ENCODE measurements at places on chromosomes 1 and 21. TPM values are rescaled to one million over a fixed set of nuclear protein-coding genes. Genes with fewer than 3 reads are reported as not detected.

DNA sequence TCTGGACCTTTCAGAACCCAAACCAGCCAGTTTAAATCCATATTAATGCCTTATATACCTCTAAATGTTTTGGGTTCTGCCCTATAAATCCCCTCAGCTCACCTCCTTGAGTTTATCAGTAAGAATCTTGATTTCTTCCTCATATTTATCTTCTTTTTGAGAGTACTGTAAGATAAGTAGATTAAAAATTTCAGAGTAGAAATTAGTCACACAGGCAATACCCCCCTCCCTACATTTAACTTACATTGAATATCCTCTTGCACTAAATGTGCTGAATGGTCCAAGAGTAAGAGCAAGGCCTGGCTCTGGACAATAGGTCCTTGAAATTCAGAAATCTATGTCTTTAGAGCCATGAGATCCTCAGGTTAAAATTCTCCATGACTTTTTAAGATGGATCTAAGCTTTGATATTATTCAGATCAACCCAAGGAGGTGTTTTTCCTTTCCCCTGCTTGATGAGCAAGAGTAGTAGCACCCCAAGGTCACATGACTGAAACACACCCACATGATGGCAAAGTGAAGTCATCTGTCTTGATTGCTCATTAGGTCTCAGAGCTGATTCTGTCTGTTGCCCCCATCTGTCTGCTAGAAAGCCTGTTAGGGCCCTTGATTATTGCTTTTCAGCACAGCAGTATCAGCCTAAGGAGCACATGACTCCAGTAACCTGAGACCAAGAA is 15.8 kb upstream of the NUP210L start:
- no peak for DNase-seq

GRCh38 chr1:36851595-36851994 is 182.7 kb downstream of the GRIK3 start:
- no peak for DNase-seq

- DNase-seq: no peak
Observed at GRCh38 chr1:6695868-6696267, 5.7 kb downstream of the DNAJC11 start.

DNA sequence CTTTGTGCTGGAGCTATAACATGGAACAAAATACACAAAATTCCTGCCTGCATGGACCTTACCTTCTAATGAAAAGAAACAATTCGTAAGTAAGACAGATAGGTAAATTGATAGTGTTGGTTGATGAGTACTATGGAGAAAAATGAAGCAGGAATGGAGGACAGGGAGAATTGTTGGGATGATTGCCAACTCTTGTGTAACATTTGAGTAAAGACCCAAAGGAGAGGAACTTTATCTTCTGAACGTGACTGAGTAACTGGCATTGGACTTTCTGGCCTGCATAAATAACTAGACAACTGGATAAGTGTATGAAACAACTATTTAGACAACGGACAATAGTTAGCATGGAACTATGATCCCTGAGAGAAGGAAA is 6.8 kb upstream of the EFCAB14 start:
- no peak for DNase-seq

Gene OR6N1
- not detected for polyA plus RNA-seq
